ENCODE measurements at places on chromosomes 4 and X.

- no peak for DNase-seq
These were observed 626.5 kb upstream of the GALNTL6 start for GRCh38 chr4:171186700-171187099.

DNA sequence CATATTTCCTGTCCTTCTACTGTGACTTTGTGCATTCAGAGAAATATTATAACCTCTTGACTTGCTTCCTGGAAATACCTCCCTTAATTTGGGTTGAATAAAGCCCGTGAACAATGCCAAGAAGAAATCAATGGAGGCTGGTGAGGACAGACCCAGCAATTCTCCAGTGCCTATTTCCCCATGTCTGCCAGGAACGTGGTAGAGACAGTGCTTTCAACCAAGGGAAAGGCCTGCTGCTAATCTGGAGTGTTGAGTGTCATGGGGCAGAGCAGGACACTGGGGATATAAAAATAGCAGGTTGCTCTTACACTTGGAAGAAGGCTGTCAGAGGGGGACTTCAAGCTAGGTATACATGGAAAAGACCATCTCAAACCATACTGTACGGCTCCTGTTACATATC is 19.9 kb downstream of the TSC22D3 start:
- DNase-seq = no peak

- DNase-seq = no peak
These were observed 220.7 kb downstream of the CAMK2D start for GRCh38 chr4:113540859-113541258.

DNA sequence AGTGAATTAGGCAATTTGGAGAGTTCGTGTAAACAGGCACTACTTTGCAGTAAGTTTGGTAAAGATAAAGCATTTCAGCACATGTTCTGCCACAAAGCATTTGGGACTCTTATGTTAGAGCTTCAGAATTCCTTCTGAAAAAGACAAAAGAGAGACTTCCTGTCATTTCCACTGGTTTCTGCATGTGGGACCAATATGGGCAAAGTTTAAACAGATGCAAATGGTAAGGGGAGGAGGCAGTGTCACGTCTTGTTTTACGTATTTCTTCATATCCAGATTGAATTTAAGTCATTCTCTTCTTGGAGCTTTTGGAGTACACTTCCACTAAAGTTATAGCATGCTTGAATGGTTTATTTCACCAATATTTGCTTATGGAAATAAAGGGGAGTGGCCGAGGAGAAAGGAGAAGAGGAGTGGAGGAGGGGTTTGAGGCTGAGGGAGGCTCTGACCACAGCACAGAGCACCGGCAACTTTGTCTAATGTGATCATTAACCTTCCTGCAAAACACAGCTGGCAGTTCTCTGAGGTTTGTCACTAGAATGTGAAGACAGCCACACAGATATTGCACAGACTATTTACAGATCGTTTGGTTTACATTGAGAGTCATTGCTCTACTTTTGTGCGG is at the start of gene APELA:
APELA (plus strand) TSS at position 479 of the 625 bp plus-strand sequence. CDS start 154 bp downstream, outside the sequence.
- no peak for DNase-seq

DNA sequence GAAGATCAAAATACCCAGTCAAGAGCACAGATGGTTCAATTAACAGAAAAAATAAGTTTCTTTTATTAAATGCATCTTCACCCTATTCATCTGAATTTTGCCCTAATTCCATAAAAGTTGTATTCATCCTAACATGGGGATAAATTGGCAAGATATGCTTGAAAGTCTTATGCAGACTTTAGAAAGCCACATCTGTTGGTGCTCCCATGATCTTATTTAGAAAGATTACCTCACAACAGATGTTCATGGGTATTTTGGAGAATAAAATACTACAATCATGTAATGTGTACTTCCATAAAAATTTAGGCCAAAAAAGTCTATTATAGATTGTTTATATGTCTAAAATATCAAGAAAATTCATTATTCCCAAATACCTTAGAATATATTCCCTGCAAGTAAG is 510.3 kb downstream of the TECRL start:
- no peak for DNase-seq

GRCh38 chrX:68748030-68748429 is 80.8 kb upstream of the EFNB1 start:
- no peak for DNase-seq

- no peak for DNase-seq
These were observed 198.0 kb downstream of the GUCY2F start for GRCh38 chrX:109283870-109284269.

GRCh38 chr4:16914208-16914607 is 15.8 kb upstream of the LDB2 start:
- no peak for DNase-seq

GRCh38 chr4:52126226-52126625 is 75.1 kb downstream of the SPATA18 start:
- no peak for DNase-seq

- DNase-seq = no peak
These were observed 13.5 kb downstream of the KDM5C start for GRCh38 chrX:53211391-53211978.

- no peak for DNase-seq
These were observed 163.2 kb upstream of the ETNPPL start for GRCh38 chr4:108926061-108926460.

DNA sequence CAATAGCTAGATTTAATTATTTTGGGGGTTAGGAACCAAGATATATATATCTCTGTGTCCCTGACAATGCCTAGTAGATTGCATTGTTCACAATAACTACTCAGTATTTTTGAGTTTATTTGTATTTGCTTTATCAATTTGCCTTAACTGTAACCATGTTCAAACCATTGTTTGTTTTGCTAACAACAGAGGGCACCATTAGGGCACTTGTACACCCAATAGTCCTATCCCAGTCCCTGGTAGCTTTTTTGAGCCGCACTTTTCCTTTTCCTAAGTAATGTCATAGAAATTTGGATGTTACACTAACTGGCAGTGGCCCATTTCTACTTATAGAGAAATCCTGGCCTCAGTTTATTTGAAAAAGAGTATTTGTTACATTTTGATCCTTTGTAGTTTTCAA is 575 bp upstream of the KLHL5 start:
- no peak for DNase-seq

DNA sequence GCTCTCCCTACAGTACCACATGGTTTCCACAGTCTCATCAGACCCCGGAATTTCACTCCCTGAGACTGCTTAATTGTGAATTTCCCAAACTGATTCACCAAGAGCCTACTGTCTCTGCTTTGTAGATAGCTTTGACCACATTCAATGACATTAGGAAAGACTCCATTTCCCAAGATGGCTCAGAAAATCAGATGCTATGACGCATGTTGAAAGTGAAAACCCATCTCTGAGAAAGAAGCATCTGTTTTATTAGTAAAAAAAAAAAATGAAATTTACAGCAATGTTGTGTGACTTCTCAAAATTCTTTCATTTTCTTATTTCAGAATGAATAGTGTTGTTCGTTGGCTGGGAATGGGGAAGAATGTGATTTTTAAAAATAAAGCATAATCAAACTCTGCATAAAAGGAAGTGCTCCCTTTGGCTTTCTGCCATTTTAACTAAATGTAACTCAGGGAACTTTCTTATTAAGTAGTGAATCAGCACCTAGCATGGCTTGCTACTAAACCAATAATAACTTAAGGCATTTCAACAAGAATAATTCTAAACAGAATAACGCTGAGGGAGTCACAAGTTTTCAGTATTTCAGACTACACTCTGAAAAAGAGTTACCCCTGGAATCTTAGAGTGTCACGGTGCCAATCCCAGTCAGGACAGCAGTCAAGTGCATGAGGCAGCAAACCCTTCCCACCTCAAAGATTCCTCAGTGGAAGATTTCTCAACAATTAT is 97.4 kb upstream of the MYOZ2 start:
- no peak for DNase-seq

DNA sequence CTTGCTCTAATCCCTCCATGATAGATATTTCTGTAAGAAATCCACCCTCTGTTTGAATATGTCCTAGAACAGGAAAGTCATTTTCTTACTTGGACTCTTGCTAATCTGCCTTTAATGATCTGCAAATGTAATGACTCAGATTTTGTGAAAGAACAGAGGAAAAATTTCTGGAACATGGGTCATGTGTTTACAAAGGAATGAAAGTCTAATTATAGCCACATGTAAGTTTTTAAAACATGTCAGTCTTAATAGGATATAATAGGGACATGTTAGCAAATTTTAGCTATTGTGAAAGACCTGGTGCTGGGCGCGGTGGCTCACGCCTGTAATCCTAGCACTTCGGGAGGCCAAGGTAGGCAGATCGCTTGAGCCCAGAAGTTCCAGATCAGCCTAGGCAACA is 47.6 kb downstream of the GRK4 start:
- no peak for DNase-seq

DNA sequence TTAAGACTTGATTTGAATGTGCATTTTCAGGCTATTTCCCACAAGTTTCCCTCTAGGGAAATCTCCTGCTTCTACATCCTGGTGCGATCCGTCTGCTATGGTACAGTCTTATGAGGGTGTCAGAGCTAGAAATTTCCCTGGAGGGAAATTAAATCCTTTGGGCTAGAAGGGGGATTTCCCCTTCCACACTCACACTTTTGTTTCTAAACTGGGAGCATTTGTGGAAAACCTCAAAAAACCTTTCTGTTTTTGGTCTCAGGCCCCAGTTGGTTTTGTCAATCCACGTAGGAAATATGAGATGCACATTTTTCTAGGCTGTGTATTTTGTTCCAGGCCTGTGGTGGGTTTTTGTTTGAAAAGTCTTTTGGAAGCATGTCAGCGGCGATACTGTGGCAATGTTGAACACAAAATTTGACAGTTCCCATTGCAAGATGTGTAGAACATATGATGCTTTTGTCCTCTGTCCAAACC is 17.8 kb downstream of the HMGB3 start:
- DNase-seq = no peak
